Dermis blood vessel endothelial cell (primary cell): ENCODE measurements at places on chromosomes 13 and 19. TPM values are rescaled to one million over a fixed set of nuclear protein-coding genes. Genes with fewer than 3 reads are reported as not detected.

Gene ENOX1
- total RNA-seq, result 0.23 and 2.0 TPM in 2 replicates

Gene LIM2
- not detected in 2 replicates for total RNA-seq

Gene PSG1
- total RNA-seq, result under 0.01 TPM in 1 of 2 replicates, not detected in the other

Gene SHC2
- total RNA-seq, result 8.3 and 11.3 TPM in 2 replicates
